ENCODE measurements at places on chromosomes 12 and 14.

DNA sequence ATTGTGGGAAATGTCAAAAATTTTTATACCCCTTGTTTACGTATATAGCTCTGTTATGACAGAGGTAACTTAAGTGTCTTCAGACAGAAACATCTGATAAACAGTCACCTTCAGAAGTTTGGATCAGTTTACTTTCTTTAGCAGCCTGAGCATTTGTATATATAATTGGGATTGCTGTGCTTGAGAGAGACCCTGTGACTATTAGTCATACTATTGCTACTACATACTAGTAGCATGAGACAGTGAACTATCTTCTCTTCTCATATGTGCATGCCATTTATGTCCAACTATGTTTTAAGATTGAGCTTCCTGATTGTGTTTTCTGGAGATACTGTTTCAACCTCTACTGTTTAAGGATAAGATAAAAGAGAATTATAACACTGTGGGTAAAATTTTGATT, 101.5 kb downstream of the PDE6H start:
- DNase-seq: no peak

GRCh38 chr12:53207042-53207441, at the start of gene ITGB7:
Gene ITGB7 (minus strand): TSS chr12:53207251. CDS start chr12:53200443, 6,808 bp downstream.
- no peak for DNase-seq

- DNase-seq: no peak
These were observed 37.4 kb downstream of the SUSD6 start for GRCh38 chr14:69648480-69649451.

GRCh38 chr12:3661028-3661427, 91.9 kb downstream of the CRACR2A start:
- no peak for DNase-seq

- DNase-seq: peak; percentile 69
These were observed at the start of gene NUDT14 for GRCh38 chr14:105180592-105181548. Gene NUDT14 (minus strand): TSS chr14:105181312. CDS start chr14:105181209, 103 bp downstream.

DNA sequence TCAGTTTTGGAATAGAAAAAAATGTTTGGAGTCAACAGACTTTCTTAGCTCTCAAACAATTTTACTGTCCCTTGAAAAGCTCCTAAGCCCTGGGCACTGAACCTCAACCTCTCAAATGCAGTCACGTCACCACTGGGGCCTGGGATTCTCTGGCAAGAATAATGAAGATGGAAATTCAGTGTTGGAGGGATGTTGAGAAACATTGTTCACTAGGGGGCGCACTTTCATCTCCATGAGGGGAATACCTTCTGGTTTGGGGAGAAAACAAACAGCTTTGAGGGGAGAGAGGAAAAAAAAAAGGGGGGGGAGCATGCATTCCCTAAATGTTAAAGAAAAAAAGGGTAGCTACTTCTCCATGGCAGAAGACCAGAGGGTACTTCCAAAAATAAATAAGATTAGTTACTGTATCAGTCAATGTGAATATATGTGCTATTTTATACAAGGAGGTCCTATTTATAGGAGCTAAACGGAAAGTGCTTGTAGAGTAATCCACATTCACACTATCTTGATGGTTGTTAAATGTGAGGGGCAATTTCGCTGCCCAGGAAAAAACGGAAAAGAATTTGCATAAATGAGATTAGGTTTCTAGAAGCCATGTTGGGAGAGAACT, 5.8 kb upstream of the TBPL2 start:
- no peak for DNase-seq

DNA sequence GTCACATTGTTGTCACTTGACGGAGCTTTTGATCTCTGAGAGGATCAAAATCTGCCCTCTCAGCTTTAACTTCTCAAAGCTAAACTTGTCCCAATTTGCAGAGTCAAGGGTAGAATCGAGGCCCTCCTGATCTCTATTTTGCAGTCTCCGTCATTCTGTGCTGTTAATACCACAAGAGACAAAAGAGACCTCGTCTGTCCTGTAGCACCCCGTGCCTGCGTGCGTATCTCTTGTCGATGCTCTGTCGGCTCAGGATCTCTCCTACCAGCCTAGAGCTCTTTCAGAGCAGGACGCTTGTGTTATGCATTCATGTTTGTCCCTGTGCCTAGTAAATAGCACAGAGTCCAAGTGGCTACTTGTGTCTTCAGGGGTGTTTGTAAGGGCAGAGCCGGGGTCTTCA, 5.1 kb downstream of the EVL start:
- DNase-seq: no peak

DNA sequence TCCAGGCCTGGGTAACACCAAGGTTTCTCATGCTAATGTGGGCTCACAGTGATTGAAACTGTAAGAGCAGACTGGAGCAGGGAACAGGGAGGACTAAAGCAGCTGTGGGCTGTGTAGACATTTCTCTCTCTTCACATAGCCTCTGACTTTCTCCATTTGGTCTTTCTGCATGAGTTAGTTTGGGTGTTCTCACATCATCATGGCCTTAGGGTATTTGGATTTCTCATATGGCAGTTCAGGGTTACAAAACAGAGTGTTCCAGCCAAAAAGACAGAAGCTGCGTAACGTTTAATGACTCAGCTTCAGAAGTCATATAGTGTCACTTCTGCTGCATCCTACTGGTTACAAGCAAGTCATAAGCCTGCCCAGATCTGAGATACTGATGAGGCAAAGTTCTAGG, 52.0 kb upstream of the OSBPL8 start:
- DNase-seq: peak; percentile 35

GRCh38 chr14:23137813-23138535, 18.9 kb upstream of the CEBPE start:
- DNase-seq: no peak

DNA sequence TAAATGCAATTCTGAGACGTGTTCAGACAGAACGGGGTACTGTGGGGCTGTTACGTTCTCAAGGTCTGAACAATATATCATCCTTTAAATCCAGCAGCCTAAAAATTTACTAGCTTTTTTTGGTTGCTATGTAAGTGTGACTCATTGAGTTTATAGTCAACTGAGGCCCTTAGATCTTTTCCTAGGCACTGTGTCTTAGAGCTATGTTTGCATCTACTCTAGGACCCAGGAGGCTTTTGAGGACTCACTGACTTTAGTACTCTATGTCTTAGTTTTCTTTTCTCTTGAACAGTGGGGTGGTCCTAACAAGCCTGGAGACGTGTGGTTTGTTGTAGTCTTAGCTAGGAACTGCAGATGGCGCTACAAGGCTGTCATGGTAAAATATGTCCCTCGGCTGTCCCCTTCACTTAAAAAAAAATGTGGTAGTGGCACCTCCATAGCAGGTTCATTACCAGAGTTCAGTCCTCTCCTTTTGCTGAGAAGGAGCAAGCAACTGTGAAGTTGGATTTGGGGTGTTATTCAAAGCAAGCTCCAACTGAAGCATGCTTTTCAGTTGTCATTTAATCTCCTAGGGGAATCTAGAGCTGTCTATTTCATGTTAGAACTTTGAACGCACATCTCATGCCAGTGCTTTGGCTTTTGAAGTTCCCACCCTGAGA, 8.7 kb upstream of the SPATS2 start:
- peak; percentile 53 for DNase-seq

DNA sequence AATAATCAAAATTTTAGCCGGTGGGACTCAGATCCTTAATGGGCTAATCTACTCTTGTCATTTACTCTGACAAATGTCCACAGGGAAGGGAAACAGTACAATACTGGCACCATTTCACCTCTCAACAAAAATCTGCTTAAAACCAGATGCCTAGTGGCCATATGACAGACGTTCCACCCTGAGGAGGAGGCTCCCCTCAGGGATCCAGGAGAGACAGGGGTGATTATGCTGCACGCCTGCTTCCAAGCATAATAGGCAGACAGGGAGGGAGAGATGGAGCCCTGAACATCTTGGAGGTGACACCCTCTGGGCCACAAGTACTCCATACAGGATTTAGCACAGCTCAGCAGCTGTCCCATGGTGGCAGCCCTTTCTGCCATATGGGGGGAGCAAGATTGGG, 24.8 kb upstream of the AKAP6 start:
- no peak for DNase-seq

DNA sequence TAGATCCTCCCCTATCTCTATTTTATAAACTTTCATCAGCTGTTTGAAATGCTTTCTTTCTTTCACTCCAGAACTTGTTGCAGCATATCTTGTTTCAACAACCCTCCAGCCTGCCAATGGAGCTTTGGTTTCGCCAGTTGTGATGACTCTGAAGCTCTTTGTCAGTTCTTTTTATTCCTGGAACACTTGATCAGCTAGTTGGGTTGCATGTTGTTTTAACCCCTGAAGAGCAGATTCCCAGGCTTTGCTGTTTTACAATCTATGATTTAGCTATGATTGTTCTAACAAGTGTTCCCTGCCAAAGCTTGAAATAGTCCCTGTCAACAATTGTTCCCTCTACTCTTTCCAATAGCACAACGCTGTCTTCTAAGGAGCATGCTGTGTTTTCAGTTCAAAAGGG, 50.6 kb upstream of the FUT8 start:
- peak; percentile 71 for DNase-seq

DNA sequence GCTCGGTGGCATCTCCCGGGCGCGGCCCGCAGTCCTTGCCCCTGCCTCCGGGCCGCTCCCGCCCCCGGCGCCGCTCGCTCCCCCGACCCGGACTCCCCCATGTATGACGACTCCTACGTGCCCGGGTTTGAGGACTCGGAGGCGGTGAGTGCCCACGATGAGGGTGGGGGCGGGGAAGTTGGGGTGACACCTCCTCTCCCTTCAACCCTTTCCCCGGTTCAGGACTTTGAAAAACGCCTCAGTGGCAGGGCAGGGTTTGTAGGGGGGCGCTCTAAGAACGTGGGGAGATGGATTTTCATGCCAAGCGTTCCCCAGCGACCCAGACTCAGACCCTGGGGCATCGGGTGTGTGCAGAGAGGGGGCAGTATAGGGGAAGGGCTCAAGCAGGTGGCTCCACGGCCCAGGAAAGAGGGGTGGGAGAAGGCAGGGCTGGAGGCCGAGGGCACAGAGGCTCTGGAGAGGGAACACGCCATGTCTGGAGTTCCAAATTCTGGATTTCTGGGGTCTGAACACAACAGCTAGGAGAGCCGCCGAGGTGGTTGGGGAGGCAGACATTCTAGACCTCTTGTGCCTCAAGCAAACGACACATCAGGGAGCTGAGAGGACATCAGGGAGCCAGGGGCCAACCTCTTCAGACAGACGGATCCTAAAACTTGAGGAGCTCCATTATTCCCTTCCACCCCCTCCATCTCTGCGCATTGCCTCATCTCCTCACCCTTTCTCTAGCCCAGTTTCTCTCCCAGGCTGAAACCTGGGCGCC, 715 bp downstream of the CACNB3 start:
- no peak for DNase-seq

- no peak for DNase-seq
These were observed 25.4 kb downstream of the CLSTN3 start for GRCh38 chr12:7155471-7156034.

GRCh38 chr14:100988011-100988410, 84.5 kb upstream of the RTL1 start:
- no peak for DNase-seq

DNA sequence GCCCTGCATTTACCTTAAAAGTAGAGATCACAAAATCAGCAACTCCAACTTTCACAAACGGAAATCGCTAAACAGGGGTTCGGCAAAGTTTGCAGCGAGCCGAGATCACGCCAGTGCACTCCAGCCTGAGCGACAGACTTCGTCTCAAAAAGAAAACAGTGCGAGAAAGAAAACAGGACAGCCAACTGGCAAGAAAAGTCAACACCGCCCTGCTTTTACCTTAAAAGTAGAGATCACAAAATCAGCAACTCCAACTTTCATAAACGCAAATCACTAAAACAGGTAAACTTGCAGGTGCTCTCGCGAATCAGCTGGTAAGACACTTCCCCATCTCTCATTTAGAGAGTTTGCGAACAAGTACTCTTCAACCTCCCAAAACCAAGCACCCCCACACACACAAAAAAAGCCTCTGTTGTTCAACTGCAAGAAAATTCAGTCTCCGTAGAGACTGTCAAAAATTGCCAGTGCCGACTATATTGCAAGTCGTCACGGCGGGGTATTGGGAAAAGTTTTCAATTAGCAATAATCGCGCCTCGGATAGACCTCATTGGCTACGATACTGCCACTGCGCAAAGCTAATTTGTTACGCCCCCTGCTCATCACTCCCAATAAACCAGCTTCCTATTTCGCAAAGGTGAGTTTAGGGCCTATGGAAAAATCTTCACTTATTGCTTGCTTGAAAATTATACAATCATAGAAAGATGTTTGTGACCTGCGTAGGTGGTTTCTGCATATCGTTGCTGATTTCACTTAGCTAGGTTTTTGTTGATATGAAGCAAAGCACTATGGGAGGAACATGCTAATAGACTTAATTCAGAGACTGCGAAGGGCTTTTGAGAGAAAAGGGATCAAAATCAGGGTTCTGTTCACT, at the start of gene RNU4-1:
TSS of gene RNU4-1 (minus strand) at position 577 of the 871 bp plus-strand sequence.
- DNase-seq: peak; percentile 72

- DNase-seq: no peak
These were observed 412.4 kb downstream of the PCNX1 start for GRCh38 chr14:71319666-71320065.

GRCh38 chr14:35390577-35391387, 13.8 kb downstream of the NFKBIA start:
- no peak for DNase-seq

DNA sequence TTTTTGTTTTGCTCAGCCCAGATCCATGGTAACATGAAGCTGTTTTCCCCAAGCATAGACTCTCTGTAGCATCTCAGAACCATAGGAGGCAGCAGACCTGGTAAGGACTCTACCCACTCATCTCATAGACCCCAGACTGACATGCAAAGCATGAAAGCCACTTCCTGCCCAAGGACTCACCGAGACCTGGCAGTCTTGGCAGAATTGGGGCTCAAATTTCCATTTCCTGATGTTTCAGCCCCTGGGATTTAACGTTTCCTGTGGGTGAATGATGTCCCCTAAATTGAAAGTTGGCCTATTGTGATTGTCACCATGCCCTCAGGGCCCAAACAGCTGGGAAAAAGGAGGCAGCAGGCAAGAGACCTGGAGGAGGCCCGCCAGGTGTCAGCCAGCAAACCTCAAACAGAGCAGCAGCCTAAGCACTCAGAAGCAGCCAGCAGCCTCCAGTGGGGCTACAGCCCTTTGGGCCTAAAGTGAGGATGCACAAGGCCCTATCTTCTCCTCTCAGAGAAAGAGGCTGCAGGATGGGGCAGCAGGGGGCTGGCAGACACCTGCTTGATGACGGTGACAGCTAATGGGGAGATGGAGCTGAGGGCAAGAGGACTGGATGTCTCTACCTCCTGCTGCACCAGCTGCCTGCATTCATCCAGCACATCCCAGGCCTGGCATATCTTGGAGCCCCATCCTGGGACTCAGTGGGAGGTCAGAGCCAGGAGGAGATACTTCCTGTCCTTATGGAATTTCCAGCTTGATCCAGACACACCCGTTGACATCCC, 8.5 kb downstream of the KRT85 start:
- peak; percentile 3 for DNase-seq

DNA sequence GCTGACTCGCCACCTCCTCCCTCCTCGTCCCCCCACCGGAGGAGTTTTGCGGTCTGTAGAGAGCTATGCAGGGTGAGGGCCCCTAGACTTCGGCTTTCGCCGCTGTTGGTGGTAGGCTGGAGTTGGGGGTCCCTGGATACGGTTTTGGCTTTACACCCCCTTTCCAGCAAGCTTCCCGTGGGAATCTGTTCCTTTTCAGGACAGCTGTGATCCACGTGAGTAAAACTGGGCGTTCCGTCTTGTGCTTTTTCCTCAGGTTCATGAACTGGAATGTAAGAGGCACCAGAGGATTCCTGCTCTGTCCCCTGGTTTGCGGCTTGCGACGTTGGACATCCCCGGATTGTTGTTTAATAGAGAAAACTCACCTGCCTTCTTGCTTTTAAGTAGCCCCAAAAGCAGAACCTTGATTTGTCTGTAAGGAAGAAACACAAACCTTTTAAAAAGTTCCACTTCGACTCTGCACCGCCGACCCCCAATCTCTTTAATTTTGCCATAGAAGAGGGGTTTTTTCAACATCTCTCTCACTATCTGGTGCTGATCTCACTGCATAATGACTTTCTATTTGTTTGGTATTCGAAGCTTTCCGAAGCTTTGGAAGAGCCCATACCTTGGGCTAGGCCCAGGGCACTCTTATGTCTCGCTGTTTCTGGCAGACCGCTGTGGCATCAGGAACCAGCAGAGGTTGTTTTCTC, 490 bp downstream of the PRORP start:
- DNase-seq: peak; percentile 21

Data from gastrocnemius medialis (tissue), 4 donors.